ENCODE measurements at places on chromosomes 3 and 15.

GRCh38 chr3:17823036-17823435 lies 80.6 kb upstream of the TBC1D5 start:
- DNase-seq: no peak

DNA sequence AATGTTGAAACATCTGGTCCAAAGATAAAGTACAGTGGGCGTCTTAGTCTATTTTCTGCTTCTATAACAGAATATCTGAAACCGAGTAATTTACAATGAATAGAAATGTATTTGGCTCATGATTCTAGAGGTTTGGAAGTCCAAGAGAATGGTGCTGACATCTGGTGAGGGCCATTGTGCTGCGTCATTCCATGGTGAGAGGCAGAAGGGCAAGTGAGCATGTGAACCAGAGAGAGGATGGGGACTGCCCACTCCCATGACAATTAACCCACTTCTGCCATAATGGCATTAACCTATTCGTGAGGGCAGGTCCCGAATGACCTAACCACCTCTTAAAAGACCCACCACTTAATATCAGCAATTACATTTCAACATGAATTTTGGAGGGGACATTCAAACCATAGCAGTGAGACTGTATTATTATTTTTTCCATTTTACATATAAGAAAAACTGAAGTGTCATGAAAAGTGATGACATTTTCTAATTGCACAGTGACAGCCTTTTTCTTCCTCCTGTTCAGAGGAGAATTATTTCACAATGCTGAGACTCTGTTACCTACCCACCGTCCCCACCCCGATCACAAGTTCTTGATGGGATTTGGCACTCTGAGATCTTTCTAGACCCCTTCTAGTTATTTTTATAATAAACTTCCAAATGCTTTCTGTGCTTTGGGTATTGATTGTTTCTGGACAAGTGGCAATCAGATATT lies 238.8 kb downstream of the RPLP1 start:
- no peak for DNase-seq

GRCh38 chr3:140724856-140725812 lies 47.3 kb downstream of the TRIM42 start:
- no peak for DNase-seq

GRCh38 chr3:155236473-155236872 lies 57.0 kb downstream of the STRIT1 start:
- no peak for DNase-seq

DNA sequence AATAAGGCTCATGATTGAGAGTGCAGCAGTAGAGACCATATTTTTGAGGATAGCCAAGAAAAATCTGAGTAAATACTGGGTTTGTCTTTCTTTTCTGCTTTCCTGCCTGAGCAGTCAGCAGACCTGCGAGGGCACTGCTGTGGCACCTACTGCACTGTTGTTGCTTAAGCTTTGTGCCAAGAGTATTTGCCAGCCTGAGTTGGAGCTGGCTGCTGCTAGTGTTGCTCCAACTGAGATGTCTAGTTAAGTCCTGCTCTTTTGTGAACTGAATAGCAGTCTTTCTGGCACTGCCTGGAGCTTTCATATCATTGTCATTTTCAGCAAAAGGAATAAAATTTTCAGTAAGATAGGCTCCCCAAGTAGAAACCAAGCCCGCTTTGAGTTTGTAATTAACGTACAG lies 214.5 kb upstream of the P2RY1 start:
- DNase-seq: no peak

GRCh38 chr3:178966299-178967176 lies 105.1 kb downstream of the ZMAT3 start:
- no peak for DNase-seq

DNA sequence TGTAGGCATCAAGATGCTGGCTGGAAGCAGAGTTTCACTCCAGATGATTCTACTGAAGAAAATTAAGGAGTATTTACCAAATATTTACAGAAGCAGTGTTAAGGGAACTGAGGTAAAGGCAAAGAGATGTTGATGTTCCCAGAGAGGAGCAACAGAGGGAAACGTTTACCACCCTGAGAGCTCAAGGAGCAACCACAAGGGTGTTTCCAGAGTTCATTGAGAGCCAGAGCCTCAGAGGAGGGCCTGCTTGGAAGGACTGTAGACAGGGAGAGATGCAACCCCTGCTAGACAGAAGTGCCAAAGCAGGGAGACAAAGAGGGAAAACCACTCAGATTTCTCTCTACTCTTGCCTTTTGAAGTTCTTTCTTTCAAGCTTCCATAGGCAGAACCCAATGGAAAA lies 474.5 kb downstream of the RBMS3 start:
- no peak for DNase-seq

GRCh38 chr3:190258634-190259033 lies 63.6 kb downstream of the CLDN1 start:
- DNase-seq: no peak

DNA sequence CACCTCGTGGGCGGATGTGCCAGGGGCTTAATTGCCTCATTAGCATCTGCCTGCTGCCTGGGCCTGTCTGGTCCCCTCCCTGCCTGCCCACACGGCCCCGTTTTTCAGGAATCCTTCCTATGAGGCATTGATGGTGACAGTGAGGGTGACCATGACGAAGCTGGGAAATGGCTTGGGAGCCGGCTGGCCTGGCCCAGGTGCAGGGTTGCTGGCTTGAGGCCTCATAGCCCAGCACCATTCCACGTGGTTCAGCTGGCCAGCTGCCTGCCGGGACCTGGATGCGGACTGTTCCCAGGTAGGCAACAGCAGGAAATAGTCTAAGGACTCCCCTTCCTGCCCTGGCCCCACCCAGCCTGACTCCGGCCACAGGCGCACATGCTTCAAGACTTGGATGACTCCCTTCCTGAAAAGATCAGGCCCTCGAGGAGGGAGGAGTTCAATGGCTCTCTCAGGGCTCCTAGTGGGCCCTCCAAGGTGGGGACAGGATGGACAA lies 8.9 kb upstream of the DUSP7 start:
- DNase-seq: no peak

DNA sequence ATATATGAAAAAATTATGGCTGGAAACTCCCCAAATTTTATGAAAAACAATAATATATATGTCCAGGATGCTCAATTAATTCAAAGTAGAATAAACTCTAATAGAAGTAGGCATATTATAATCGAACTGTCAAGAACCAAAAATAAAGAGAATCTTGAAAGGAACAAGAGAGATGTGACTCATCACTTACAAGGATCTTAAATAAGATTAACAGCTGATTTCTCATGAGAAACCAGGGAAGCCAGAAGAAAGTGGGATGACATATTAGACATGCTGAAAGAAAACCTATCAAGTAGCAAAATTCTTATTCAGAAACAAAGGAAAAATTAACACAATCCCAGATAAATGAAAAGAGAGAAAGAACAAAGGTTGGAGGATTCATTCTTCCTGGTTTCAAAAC lies 66.8 kb downstream of the FAIM start:
- no peak for DNase-seq

DNA sequence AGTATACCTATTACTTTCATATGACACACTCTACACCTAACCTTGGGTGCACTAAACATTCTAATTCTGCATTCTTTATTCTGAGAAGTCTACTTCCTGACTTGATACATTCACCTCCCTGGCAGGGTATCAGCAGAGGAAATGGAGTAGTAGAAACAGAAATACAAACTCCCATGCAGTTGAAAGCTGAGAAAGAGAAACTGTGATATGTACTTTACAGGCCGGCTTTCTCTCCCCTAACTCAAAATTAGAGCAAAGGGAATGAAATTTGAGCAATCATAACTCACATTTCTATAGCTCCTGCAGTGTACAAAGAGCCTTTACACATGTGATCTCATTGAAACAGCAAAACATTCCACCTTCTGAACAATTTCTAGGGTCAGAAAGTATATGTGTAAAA lies 135.5 kb upstream of the COL8A1 start:
- no peak for DNase-seq

DNA sequence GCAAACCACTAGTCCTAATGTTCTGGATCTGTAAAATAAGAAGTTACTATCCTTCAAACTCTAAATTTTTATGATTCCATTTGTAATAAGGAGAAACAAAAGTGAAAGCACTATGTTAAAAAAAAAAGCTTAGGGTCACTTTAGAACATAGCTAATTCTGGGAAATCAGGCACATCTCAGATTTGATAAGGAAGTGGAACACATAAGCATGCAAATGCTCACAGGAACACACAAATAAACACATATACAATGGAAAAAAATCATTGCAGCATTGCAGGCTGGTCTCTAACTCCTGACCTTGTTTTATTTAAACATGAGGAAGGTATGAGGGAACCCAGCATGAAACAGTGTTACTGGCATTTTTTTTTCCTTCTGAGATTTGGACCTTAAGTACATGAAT lies 63.2 kb upstream of the TNFSF10 start:
- no peak for DNase-seq

DNA sequence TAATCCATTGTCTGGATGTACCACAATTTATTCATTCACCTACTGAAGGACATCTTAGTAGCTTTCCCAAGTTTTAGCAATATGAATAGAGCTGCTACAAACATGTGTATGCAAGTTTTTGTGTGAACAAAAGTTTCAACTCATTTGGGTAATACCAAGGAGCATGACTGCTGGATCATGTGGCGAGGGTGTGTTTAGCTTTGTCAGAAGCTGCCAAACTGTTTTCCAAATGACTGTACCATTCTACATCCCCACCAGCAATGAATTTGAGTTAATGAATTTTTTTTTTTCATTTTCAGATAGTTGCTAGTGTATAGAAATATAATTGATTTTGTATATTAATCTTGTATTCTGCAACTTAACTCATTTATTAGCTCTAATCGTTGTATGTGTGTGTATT lies 20.0 kb upstream of the ELP6 start:
- DNase-seq: no peak

DNA sequence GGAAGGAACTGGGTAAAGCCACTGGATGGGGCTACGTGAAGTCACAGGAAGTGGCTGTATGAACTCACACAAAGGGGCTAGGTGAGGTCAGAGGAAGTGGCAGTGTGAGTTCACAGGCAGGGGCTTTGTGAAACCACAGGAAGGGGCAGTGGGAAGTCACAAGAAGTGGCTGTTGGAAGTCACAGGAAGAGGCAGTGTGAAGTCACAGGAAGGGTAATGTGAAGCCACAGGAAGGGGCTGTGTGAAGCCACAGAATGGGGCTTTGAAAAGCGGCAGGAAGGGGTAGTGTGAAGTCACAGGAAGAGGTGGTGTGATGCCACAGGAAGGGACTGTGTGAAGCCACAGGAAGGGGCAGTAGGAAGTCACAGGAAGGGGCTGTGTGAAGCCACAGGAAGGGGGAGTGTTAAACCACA lies 34.6 kb downstream of the GASK1A start:
- DNase-seq: peak; percentile 10

DNA sequence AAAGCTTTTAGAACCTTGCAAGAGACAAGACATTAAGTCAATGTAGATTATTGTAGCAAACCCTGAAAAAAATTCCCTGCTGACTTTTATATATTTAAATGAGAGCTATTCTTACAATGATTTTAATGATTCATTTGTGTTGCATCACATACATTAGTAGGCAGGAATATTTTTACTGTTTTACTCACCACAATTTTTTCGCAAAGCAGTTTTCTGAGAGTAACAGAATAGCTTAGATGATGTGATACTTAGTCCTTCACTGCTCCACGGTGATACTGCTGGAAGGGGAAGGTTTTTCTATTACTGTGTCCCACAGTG lies 43.9 kb upstream of the CLRN1 start:
- no peak for DNase-seq

GRCh38 chr15:62847900-62848489 lies 194.6 kb upstream of the TPM1 start:
- DNase-seq: peak; percentile 17

DNA sequence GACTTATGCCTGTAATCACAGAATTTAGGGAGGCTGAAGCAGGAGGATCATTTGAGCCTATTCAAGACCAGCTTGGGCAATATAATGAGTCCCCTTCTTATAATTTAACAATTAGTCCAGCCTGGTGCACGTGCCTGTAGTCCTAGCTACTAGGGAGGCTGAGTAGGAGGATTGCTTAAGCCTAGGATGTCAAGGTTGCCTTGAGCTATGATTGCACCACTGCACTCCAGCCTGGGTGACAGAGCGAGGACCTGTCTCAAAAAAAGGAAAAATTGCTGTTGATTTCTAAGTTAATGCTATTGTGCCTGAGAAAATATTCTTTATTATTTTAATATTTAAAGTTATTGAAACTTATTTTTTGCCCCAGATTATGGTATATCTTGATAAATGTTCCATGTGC lies 159.0 kb downstream of the NLGN1 start:
- DNase-seq: no peak

GRCh38 chr3:107999215-107999775 lies 91.5 kb downstream of the CD47 start:
- no peak for DNase-seq

DNA sequence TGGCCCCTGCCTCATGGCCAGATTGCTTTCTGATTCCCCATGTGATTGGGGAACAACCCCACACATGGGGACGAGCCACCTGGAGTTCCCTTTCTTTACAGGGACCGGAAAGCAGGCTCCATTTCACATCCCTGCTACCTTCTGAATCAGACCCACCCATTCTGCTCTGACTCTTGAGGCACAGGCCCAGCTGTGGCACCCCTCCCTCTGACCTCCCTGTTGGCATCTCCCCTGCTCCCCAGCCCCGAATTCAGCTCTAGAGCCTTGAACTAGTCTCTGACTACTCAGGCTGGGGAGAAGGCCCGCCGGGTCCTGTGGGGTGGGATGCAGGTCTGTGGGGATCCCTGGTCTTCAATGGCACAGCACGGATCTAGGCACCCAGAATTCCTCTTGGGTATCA lies 12.1 kb downstream of the FAM3D start:
- no peak for DNase-seq

- no peak for DNase-seq
Measured at GRCh38 chr3:135023996-135024658, 229.1 kb downstream of the EPHB1 start.

Data from CD8-positive, alpha-beta memory T cell (primary cell).